ENCODE measurements at places on chromosomes 5 and 9. TPM values are rescaled to one million over a fixed set of nuclear protein-coding genes. Genes with fewer than 3 reads are reported as not detected.

DNA sequence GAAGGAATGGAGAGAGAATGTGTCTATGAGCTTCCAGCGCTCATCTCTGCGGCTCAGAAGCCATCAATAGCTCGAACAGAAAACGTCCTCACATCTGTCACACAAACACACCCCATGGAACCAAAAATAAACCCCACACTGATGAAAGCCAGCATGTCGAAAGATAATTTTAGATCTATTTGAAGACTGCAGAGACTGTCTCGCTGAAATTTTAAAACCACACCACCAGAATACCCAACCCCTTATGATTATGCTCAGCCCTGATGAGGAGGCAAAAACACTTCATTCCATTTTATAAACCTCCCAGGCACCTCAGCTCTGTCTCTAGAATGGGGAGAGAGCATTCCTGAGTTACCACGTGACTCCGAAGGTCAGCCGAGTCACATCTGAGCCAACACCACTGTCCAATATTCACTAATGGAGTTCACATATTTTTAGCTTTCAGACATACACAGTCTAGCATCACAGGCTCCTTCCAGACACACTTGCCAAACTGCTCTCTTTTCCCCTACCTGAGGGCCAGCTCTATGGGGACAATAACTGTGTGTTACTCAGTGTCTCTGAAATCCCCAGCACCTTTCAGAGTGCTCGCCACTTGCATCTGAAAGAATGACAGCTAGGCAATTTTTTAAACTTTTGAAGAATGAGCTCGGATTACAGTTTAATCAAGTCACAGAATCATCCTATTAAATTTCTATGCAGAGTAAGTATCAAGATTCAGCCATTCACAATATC lies 63.2 kb downstream of the SERINC5 start:
- DNase-seq, result no peak
- no peaks in the 10 kb centered on the region for H3K27me3 ChIP-seq
- peak overlapping the region; percentile 64 for H3K4me3 ChIP-seq
- H3K4me1 ChIP-seq, result peaks cover 75% of the 10 kb centered on the region
- H3K27ac ChIP-seq, result peak overlapping the region; percentile 94
- peaks cover 49% of the 10 kb centered on the region for H3K36me3 ChIP-seq

DNA sequence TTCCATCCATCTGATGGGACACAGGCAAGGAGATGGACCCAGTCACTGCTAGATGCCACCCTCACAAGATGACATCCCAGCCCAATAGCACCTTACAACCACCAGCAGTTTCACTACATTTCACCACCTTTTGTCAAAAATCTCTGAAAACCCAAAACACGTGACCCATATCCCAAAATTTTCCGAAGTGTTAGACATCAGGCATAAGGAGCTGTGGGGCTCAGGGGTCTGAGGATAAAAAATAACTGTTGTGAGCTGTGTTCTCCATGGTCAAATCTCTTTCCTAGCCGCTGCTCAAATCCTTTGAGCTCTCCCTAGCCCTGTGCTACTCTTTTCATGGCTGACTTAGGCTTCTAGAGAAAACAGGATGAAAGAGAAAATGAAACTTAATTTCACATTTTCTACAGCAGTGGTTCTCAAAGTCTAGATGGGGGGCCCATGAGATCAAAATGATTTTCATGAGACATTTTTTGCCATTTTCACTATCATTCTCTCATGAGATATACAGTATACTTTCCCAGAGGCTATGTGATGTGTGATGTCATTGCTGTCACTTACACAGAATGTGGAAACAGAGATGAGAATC lies 40.7 kb downstream of the TIMD4 start:
- peak; percentile 39 for DNase-seq
- peak overlapping the region; percentile 67 for H3K4me3 ChIP-seq

GRCh38 chr9:35660966-35661415 lies 2.9 kb downstream of the CCDC107 start:
- DNase-seq, result no peak
- peaks cover 90% of the 10 kb centered on the region for H3K4me1 ChIP-seq
- peaks cover 3% of the 10 kb centered on the region for H3K27me3 ChIP-seq
- H3K4me3 ChIP-seq, result peak overlapping the region; percentile 31

DNA sequence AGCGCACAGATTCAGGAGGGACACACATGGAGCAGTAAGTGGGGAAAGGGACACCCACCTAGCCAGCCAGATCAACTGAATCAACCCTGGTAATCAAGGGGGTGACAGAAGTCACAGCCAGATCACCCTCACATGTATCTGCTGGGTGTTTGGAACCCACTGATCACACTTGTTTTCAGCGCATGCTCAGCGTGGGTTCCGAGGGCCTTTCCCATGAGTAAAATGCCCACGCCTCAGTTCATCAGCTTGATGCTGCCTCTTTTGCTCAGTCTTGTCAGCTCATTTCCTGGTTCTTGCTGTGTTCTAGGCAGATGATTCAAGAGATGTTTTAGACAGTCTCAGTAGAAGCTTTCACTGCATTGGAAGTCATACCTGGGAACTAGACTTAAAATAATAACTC lies 123.2 kb upstream of the SLC30A5 start:
- no peak overlapping the region for H3K27ac ChIP-seq
- no peaks in the 10 kb centered on the region for H3K36me3 ChIP-seq
- no peaks in the 10 kb centered on the region for H3K4me1 ChIP-seq
- H3K4me3 ChIP-seq, result no peak overlapping the region

DNA sequence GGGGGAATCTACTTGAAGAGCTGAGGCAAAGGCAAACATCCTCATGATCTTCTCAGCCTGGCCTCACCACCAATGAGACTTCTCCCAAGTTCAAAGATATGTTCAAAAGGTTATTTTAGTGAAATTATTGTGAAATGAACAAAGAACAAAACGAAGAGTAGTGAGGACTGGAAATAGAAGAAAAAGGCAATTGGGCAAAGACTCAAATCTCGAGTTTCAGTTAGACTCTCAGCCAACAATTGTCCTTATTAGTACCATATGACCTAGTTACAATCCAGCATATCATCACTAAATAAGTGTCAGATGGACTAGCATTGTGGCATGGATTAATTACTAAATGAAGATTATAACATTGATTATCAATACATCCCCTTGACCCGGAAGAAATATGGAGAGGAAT lies 9.0 kb downstream of the ZNF474 start:
- no peak for DNase-seq
- no peak overlapping the region for H3K4me3 ChIP-seq
- H3K36me3 ChIP-seq, result no peaks in the 10 kb centered on the region
- peaks cover 4% of the 10 kb centered on the region for H3K27me3 ChIP-seq
- H3K4me1 ChIP-seq, result peaks cover 9% of the 10 kb centered on the region

Gene AK8
- not detected for total RNA-seq

All from activated CD8-positive, alpha-beta T cell treated with anti-CD3 and anti-CD28 coated beads, Interleukin-2, amount 10 ng/mL, durations not matched to agents 7 days and 5 days (primary cell).